Hypothalamus (tissue), 51 donors: ENCODE measurements at places on chromosomes 5 and 9.

- DNase-seq: no peak
These were observed 20.0 kb upstream of the PCAT7 start for GRCh38 chr9:94534901-94535300.

- no peak for DNase-seq
These were observed 779 bp upstream of the CTNNA1 start for GRCh38 chr5:138752341-138752950.

- no peak for DNase-seq
These were observed 48.4 kb upstream of the PWWP2A start for GRCh38 chr5:160167624-160168165.

DNA sequence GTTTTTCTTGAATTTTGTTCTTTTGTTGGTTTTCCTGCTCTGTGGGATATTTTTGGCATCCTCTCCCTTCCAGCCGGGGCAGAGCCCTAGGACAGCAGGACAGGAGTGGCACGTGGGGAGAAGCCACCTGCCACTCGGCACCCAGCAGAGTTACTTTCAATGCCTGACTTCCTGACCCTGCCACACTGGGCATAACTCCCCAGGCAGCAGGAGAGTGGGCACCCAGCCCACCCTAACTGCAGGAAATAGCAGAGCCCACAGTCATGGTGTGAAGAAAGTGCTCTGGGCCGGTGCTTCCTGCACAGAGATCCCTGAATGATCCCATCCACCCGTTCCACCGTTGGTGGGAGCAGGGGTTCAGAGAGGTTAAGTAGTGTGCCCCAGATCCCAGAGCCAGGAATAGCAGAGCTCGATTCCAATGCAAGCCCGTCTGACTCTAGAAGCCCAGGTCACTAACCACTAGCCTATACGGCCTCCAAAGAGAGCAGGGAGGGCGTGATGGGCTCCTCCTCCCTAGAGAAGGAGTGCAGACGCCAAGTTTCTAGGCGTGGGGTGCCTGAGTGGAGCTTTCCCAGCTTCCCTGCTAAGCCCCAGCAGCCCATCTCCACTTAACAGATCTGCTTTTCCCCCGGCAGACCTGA is 8.1 kb upstream of the NUP214 start:
- DNase-seq: no peak

DNA sequence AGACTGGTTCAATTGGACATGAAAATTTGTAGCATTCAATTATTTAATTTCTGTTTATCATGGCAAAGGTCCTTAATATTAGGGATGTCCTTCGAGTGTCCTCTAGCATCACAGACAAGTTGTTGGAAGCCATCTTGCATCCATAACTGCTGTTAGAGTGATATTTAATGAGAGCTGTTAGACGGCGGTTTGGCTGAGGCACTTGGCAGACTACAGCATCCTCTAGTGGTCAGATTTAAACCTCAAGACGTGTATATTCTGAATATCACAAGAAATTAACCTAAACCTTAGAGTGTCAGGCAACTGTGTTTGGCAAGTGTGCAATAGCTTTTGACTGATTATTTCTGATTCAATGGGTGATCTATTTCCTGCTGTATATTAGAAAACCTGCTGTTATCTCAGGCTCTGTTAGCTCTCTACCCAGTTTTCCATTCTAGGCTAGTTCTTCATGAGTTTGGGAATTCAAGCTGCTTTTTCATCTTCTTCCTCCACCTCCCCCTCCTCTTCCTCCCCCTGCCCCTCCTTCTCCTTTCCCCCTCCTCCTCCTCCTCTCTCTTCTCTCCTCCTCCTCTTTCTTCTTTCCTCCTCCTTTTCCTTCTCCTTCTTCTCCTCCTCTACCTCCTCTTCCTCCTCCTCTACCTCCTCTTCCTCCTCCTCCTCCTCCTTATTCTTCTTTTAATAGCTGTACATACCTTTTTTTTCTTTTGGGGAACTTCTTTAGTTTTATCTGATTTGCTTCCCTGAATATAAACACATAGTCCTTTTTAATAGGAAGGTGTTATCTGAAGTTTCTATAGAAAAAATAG is 8.6 kb downstream of the SPINK1 start:
- peak; percentile 17 for DNase-seq

DNA sequence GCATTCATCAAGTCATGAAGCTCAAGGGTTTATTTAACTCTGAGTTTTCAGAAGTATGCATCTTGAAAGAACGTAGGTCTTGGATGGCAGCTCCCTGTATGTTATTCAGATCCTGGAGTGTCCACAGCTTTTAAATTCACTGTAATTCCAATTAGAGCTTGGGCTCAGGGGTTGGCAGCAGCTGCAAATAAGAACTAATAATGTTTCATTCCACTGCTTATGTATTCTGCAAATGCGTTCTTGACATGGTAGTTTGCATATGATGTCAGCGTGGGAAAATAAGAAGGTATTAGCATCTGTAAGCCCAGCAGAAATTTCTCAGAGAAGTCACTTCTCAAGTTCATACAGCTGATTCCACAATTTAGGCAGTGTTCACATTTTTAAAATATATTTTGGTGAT is 58.4 kb downstream of the RORB start:
- DNase-seq: no peak

DNA sequence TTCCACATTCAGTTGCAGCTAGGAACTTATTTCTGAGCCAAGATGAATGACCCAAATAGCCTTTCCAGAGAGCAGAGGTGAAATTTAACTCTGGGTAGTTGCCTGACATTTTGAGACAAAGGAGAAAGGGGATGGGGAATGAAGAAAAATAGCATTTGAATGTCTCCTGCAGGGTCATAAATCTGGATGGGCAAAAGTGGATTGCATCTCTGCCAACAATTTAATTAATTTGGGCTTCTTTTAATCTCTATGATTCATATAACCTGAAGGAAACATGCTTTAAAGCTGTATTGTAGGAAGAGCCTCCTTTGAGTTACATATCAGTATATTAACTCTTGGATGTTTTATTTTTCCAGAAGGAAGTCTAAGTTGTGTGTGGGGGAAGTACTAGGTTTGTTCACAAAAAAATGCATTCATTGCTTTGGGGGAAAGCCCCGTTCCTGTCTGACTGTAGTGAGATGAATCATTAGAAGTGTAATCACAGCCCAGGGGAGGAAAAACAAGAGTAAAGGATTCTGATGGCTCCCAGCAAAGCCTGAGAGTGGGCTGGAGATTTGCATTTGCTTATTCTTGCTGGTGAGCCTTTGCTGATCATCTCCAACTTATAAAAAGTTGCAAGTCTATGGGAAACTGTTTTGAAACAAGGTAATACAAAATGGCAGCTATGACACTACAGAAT is 133.0 kb upstream of the IQGAP2 start:
- no peak for DNase-seq
